ENCODE measurements at places on chromosomes 7 and 10.

DNA sequence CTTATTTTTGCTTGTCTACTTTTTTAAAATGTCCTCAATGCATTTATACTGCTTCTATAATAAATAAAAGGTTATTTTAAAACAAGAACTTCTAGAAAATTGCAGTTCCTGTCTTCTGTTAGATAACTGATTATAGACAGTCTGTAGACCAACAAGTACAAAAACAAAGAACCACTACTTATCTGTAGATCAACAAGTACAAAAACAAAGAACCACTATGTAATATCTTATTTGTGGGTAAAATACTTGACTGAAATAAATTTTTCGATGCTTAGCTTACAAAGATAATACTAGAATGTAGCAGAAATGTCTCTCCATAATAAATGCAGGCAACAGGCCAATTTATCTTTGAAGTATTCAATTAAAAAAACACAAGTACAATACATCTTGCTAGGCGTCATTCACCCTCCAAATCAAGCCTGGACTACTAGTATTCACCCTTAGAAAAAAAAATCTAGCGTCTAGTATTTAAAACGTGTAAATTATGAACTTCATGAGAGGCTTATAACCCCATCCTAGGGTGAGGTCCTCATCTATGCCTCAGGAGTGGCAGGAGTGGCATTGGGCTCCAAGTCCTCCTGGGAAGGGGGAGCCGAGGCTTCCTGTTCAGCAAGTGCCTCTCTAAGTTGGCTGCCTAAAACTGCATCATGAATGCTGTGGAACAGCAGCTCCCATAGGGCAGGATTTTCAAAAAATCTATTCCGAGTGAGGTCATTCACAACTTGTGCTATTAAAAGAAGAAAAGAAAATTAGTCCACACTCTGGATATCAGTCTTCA, 26.6 kb downstream of the PSMC2 start:
- DNase-seq: no peak

DNA sequence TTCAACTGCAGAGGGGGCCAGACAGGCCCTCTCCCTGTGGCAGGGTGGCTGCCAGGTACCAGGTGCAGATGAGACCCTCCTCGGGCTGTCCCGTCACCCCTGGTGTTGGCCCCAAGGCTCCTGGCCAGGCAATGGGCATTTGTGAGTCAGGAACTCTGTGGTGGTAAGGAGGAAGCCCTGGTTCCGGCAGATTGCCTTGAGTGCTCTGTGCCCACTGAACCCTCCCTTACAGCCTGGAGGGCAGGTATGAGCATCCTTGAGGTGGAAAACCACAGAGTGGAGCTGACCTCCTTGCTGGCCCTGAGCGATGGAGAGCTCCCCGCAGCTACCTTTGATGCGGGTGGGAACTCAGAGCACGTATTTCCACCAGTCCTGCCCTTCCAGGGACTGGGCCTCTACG, 2.0 kb downstream of the PAOX start:
- DNase-seq: no peak

GRCh38 chr7:18623389-18623788, 127.8 kb downstream of the HDAC9 start:
- DNase-seq: no peak

DNA sequence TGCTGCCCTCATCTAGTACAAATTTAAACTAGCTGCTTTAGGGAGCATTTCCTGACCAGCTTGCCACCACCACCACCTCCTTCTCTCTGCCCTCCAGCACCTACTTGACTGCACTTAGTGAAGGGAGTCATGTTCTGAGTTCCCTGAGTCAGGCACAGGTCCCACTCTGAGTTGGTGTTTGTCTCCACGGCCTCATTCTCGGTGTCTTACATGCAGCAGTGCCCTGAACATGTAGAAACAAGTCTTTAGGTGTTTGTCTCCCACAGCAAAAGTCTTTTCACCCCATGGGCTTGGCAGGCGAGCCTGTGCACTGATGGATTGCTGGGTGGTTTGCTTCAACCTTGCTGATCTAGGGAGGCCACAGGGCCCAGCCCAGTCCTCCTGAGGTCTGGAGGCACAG, 16.9 kb downstream of the TSPAN14 start:
- DNase-seq: no peak

- DNase-seq: no peak
These were observed 52.0 kb downstream of the JAZF1 start for GRCh38 chr7:28128608-28129007.

DNA sequence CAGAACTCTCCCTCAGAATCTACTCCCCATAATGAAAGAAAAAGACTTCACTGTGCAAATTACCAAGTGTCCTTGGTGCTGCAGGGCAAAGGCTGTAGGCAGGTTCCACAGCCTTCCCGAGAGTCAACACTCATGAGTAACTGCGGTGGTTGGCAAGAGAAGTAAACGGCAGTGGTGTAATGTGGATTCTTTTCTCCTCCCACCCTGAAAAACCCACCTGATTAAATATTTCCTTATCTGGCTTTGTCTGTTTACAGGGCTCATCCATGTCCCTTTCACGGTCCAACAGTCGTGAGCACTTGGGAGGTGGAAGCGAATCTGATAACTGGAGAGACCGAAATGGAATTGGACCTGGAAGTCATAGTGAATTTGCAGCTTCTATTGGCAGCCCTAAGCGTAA, 300.9 kb downstream of the BICC1 start:
- DNase-seq: no peak

DNA sequence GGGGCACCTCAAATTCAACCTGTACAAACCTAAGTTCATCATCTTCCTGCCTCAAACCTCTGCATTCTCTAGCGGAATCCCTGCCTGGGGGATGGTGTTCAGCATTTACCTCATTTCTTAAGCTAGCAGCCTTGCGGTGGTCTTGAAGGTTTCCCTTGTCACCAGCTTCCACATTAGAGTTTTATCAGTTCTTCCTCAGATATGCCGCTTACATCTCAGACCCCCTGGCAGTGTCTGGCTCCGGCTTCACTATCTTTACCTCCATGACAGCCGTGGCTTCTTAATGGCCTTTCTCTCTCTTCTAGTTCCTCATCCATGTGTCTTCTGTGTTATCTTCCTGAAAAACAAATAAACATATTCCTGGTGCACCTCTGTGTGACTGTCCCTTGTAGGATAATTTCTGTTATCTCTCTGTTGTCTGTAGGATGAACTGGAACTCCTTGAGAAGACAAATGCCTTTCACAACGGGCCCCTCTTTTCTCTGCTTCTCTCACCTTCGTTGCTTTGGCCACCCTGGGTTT, 101.1 kb upstream of the BMPER start:
- no peak for DNase-seq

GRCh38 chr10:123562387-123562786, 103.8 kb upstream of the GPR26 start:
- DNase-seq: no peak

GRCh38 chr7:94222516-94222915, 172.2 kb upstream of the COL1A2 start:
- DNase-seq: no peak

DNA sequence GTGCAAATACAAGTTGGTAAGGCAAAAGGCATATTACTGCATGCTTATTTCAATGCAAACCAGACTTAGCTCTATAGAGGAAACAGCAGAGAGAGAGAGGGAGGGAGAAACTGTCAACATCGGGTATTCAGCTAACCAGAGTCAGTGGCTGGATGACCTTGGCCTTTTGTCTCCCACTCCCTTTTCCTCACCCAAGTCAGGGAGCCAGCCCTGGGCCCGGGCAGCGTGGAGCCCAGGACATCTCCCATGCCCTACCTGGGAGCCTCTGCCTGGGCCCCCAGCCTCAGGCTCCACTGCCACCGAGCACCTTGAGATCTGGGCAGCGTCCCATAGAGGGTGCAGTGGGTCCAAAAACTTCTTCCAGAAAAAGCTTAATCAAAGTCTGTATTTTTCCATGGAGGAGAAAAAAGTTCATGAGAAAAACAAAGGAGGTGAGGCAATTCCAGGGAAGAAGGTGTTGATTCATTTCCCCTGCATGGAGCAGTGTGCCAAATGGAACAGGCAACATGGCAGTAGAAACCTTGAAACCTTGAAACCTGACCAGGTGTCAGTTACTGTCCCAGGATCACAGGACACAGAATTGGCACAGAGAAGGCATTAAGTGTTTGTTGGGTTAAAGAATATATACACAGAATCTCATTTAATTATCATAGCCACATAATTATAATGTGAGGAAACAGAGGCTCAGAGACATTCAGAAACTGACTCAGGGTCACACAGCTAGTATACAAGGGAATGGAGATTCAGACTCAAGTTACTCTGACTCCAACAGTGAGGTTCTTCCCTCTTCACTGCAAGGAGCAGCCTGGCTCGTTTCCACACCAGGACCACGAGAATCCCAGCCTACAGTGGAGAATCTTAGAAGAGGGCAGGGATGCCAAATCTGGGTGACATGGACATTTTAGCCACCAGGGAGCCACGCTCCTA, 5.8 kb upstream of the NCOA4 start:
- no peak for DNase-seq

- no peak for DNase-seq
These were observed 7.4 kb upstream of the PAX4 start for GRCh38 chr7:127625331-127625730.

DNA sequence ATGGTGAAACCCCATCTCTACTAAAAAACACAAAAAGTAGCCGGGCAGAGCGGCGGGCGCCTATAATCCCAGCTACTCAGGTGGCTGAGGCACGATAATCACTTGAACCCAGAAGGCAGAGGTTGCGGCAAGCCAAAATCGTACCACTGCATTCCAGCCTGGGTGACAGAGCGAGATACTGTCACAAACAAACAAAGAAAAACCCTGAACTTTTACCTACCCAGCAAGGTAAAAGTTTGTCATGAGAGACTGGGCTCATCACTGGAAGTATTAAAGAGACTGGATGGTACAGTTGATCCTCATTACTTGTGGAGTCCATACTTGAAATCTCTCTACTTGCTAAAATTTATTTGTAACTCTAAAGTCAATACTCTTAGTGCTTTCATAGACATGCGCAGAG, 113.9 kb downstream of the NDUFB2 start:
- no peak for DNase-seq

DNA sequence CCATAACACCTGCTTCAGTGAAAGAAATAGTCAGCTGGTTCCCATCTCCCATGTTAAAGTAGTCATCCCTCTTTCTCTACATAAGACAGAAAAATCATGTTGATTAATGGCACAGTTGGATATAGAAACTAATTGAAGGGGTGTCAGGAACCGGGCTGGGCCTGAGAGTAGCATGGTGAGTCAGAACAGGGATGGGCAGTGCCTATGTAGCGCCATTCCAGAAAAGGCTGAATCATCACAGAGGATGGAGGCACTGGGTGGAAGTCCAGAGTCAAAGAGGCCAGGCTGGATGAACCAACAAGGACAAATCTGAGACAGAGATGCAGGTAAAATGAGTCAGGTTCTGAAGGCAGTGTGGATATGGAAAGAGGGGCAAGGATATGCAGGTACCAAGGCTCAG, 201.2 kb downstream of the LHFPL3 start:
- DNase-seq: no peak

Data from naive thymus-derived CD8-positive, alpha-beta T cell (primary cell).